ENCODE measurements at places on chromosomes 1 and 21. TPM values are rescaled to one million over a fixed set of nuclear protein-coding genes. Genes with fewer than 3 reads are reported as not detected.

DNA sequence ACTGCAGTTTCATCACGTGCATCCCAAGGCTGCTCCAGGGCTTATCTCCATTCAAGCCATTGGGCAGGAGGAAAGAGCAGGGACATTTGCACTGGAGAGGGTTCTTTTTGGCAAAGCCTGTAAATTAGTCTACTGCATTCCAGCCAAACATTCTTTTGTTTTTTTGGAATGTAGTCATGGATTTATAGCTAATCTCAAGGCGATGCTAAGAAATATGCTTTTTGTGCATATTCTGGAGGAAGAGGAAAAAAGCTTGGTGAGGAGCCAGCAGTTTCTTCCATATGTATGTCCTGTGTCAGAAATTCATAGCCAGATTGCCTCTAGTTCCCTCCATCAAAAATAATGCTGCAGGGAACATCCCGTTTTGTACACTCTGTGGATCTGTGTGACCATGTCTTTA is 221.4 kb downstream of the BACH1 start:
- no peak for DNase-seq

GRCh38 chr1:28928314-28928941 is 14.1 kb downstream of the EPB41 start:
- no peak for DNase-seq

- no peak for DNase-seq
Measured at GRCh38 chr21:38821248-38821647, 15.5 kb downstream of the ETS2 start.

- no peak for DNase-seq
Measured at GRCh38 chr1:94130851-94131595, 10.1 kb upstream of the ABCA4 start.

GRCh38 chr1:26706315-26706714 is 10.5 kb downstream of the ARID1A start:
- DNase-seq = no peak

LSS gene
- 14.4 TPM for polyA plus RNA-seq

PLA2G2F gene
- polyA plus RNA-seq = not detected

GRCh38 chr1:103084181-103084580 is 24.1 kb downstream of the COL11A1 start:
- no peak for DNase-seq

GRCh38 chr1:20448671-20449071 is 37.3 kb downstream of the CAMK2N1 start:
- DNase-seq = no peak
